Mesenteric fat pad (tissue), 1 donor: ENCODE measurements at places on chromosomes 1 and 21.

GRCh38 chr1:147757015-147757990 is 3.1 kb downstream of the GJA5 start:
- no peak for DNase-seq

GRCh38 chr1:36822648-36823047 is 211.7 kb downstream of the GRIK3 start:
- DNase-seq: no peak

- peak; percentile 88 for DNase-seq
Observed at GRCh38 chr21:45556645-45557615, 14.7 kb upstream of the SLC19A1 start.

GRCh38 chr1:201728731-201729130 is 100.2 kb upstream of the IPO9 start:
- DNase-seq: peak; percentile 8

GRCh38 chr1:206951318-206952100 is 5.2 kb upstream of the PIGR start:
- DNase-seq: no peak

- DNase-seq: no peak
Observed at GRCh38 chr1:26083208-26083607, 15.8 kb upstream of the TRIM63 start.

GRCh38 chr1:207970329-207971233 is 59.7 kb upstream of the CD34 start:
- no peak for DNase-seq

GRCh38 chr1:109960745-109961094 is 23.8 kb upstream of the AHCYL1 start:
- no peak for DNase-seq

GRCh38 chr1:177589166-177589565 is 380.7 kb downstream of the SEC16B start:
- no peak for DNase-seq

- no peak for DNase-seq
Observed at GRCh38 chr1:151549199-151549598, 9.1 kb downstream of the TUFT1 start.

DNA sequence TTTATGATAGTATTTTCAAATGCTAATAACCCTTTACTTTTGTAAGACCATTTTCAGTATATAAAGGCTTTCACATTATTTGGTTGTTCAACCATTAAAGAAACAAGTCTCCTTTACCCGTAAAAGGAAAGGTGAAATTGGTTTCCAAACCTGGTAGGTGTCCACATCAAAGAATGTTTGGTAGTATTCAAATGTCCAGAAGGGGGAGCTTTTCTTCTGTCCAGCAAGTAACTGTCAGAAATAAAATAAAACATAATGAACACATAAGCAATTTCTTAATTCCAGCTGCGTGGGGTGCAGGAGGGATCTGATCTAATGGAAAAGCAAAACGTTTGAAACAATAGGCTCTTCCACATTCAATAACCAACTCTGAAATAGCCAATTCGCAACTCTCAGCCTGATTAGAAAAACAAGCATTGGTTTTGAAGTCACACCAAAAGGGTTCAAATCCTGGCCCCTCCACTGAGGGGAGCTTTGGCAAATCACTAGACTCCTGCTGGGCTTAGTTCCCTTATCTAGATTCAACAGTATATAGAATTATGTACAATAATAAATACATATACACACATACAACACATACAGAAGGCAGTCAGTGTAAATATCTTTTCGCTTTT is 11.0 kb downstream of the YIPF1 start:
- DNase-seq: no peak

GRCh38 chr1:1229770-1230169 is 2.0 kb downstream of the SDF4 start:
- DNase-seq: no peak

GRCh38 chr21:26169611-26170470 is 729 bp downstream of the APP start:
- peak; percentile 90 for DNase-seq

DNA sequence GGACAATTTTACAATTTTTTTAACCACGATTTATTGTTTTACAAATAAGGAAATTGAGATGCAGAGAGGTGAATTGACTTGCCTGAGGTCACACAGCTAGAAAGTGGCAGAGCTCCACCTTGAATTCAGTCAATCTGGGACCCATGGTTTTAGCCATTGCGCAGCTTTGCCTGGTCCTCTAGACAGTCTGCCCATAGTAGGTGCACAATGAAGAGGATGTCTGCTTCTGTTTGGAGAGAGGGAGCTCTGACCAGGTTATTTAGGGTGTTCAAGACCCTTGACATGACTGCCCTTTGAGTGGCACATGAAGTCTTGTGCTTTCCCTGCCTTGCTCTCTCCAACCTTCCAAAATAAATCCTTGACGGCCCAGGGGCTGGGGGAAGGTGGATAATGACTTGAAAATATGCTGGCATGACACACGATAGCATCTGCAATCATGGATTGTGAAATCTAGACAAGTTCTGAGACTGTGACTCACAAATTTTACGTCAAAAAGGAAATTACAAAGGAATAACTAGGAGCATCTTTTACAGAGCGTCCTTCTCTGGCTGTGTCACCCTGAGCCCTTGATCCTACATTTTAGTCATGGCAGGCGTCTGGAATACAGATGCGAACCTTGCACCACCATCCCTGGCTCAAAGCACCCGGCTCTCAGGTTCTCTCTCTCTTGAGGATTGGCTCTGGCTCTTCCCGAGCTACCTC is 26.2 kb upstream of the ID3 start:
- DNase-seq: no peak

- no peak for DNase-seq
Observed at GRCh38 chr1:18088077-18088594, 19.5 kb upstream of the IGSF21 start.

- DNase-seq: no peak
Observed at GRCh38 chr21:15353546-15353945, 288.7 kb upstream of the NRIP1 start.

- no peak for DNase-seq
Observed at GRCh38 chr1:209207126-209207700, 376.3 kb upstream of the CAMK1G start.

GRCh38 chr1:36390411-36390810 is 4.7 kb upstream of the STK40 start:
- no peak for DNase-seq

DNA sequence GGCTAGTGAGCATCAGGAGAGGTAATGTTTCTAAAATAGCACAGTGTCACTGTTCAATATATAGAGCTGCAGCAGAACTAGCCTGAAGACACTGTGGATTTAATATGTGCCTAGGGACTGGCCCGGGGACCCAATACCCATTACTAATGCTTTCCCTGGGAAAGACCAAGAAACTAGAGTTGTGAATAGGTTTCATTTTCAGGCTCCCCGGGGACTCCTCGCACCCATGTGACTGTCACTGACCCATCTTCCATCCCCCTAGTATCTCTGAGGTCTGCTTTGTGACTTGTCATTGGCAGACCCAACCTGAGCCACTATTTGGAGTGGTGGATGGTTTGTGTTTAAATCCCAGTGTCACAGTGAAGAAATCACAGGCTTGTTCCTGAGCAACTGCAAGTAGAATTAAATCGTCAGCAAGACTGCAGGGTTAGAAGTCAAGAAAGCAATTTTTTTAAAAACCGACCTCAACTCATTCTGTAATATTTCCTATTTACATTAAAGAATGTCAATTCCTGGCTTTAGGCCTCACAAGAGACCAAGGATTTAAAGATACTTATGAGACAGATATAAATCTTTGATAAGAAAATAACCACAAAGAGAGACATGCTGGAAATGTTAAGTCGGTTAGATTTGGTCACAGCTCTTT is 130.0 kb upstream of the TNR start:
- no peak for DNase-seq

DNA sequence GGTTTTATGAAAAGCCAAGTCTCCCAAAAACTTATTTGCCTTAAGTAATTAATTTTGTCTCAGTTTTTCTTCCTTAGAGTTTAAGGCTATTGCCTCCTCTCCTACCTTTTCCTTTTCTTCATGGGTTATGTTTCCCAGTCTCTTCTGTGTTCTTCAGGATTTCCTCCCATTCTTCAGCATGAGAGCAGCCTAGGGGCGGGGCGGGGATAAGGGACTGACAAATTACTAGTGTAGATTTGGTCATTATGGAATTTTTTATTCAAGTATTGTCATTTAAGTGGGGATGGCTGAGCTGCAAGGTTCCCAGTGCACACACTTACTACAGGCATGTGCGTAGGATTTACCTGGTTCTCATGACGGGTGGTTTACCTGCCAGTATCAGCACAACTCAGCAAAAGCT is 35.2 kb upstream of the PIGV start:
- no peak for DNase-seq

DNA sequence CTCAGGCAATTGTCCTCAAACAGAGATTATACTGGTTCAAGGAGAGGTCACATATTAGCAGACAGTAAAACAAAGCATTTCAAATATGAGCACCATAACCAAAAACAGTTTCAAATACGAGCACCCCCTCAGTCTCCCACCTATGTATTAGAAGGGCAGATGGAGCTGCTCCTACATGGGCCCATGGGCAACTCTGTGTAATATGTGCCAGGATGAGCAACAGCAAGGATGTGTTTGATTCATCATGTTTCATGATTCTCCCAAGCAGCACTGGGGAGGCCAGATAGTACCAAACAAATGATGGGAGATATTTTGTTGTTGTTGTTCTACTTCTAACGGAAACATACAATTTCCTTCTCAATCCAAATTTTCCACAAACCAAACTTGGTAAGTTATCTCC is 8.9 kb downstream of the ADSS2 start:
- DNase-seq: no peak

DNA sequence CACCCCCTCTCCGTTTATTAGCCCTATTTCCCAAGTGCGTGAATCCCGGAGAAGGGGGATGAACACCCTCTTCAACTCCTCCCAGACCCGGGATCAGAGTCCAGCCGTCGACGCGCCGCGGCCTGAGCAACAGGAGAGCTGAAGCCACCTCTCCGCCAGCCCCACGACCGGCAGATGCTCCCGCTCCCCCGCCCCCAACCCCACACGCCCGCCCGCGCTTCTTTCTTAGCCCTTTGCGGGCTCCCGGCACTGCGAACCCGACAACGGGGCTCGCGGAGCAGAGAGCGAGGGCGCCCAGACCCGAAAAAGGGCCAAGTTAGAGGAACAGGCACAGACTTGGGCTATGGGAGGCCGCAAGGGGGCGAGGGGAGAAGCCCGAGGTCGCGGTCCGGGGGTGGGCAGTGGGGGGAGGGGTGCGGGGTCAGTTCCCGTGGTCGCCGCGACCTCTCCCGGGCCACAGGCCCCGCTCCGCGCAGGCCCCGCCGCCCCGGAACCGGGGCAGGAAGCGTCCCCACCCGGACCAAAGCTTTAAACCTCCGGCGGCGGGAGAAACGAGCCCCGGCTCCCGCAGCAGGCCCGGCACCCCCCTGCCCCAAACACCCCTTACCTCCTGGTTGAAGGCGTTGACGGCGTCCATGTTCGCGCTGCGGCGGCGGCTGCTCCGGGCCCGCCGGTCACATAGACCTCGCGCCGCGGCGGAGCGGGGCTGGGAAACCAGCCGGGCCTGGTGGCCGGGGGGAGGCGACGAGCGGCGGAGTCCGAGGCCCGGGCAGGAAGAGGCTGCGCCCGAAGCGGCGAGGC is 662 bp downstream of the SCAF4 start:
- peak; percentile 91 for DNase-seq

DNA sequence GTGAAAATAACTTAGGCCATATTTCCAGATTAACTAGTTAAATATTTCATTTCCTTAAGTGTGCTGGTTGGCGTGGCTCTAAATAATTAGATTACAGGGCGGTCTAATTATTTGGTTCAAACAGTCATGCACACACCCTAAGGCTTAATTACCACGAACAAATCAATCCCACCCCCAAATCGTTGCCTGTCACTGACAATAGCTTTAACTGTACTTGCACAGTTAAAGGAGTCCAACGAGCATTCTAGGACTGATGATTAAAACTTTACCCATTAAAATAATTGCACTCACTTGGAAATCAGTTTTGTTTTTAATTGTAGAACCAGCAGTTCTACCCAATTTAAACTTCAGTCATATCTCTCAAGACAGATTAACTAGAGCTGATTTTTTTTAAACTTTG is 1.5 kb upstream of the POU2F1 start:
- no peak for DNase-seq

DNA sequence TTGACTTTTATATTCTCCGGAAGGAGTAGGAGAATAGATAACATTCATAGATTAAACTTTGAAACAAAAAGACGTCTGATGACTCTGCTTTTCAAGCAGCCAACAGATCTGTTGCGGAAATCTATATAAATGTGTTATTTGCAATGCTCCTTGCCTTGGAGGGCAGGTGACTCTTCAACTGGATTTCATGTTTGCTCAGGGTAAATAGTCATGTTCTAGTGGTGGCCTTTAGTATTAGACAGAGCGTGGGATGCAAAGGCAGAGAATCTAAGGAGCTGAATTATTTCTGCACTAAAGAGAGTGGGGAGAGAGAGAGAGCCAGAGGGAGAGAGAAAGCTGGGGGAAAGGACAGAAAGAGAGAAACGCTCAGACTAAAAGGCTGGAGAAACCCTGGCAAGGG is 454.3 kb downstream of the AJAP1 start:
- DNase-seq: no peak

DNA sequence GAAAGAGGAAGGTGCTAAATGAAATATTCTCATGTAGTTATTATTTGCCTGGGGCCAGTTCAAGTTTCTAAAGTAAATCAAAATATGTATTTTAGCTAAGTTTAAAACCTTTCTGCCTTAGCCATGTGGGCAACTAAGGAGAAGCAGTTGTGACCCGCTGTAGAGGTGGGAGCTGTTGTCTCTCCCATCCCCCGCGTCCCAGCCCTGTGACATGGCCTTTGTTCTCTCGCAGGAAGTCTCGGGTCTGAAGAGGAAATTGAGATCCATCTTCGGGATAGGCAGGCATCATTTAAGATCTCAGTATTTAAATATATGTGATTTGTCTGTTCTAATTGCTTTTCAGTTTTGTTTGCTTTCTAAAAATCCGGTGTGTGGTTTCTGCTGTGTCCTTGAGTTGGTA is 121.5 kb downstream of the CAMTA1 start:
- no peak for DNase-seq

- DNase-seq: no peak
Observed at GRCh38 chr21:34836103-34836932, 167.5 kb downstream of the CLIC6 start.

DNA sequence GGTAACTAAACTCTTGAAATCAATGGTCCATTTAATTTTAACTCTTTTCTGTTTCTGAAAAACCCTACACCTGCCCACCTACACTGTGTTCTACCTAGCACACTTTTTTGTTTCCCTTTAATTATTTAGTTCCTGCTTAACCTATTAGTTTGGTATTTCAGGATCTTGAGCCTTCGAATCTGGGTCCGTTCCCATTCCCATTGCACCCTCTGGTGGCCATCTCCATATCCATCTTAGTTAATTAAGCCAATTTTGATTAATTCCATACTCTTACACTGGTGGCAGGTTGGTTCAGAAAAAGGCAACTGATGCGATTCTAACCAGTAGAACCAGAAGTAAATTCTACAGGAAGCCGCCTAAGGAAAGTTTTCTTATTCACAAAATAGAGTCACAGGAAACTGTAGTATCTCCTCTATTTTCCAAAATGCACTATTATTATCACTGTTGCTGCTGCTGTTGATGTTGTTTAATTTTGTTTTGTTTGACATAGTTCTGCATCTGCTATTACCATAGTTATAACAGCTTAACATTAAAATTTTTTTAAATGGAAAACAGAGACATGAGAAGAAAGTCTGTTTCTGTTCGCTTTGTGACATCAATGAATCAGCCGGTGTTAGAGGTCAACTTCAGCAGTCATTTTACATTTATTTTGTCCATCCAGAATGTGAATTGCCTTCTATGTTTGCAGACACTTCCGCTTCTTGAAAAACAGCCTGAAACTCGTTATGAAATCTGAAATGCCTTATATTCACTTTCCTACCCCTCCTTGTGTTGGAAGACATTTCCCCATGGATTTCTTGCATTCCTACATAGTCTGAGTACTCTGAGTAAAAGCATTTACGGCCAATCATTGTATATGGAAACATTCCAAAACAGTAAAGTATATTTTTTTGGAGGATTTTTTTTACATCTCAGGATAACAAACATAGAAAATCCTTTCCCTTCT is 115.5 kb upstream of the NCAM2 start:
- no peak for DNase-seq
